GM20000 (cell line): ENCODE measurements at places on chromosomes 4 and X.
A peak's percentile ranks its signal among the peaks of the same experiment; 100 is the strongest.

DNA sequence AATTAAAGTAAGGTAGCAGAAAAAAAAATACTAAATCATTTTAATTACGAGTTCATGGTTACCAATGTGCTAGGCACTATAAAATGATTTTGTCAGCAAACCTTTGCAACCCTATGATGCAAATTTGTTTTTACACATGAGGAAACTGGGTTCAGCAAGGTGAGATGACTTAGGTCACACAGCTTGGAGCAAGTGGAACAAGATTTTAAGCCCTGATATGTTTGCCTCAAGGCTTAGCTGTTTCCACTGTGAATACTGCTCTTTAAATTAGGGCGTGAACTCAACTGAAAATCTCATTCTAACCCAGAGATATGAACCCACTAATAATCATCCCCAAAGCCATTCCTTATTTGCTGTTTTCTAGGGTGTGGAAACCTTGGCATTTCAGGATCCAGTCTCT is 86.3 kb downstream of the CEP44 start:
- no peak for DNase-seq

DNA sequence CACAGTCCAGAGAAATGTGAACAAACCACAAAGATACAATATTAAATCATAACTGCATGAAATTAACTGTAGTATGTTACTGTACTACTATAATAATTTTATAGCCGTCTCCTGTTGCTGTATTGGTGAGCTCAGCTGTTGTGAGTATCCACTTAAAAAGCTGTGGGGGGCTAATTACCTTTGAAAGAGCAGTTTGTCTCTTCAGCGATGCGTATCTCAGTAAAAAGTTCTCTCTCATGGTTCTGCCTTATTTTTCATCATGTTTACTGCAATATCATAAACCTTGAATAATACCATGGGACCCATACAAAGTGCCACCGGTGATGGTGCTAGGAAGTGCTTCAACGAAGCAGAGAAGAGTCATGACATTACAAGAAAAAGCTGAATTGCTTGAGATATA is 8.4 kb upstream of the MSMO1 start:
- DNase-seq, result no peak

GRCh38 chr4:138967313-138967712 is 48.3 kb upstream of the NOCT start:
- peak; percentile 47 for DNase-seq

DNA sequence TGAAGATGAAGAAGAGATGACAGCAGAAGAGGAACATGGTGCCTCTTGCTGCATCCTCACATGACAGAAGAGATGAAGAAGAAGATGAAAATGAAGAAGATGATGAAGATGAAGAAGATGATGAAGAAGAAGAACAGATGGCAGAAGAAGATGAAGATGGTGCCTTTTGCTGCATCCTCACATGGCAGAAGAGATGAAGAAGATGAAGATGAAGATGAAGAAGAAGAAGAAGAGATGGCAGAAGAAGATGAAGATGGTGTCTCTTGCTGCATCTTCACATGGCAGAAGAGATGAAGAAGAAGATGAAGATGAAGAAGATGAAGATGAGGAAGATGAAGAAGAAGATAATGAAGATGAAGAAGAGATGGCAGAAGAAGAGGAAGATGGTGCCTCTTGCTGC is 63.7 kb upstream of the HPF1 start:
- no peak for DNase-seq

DNA sequence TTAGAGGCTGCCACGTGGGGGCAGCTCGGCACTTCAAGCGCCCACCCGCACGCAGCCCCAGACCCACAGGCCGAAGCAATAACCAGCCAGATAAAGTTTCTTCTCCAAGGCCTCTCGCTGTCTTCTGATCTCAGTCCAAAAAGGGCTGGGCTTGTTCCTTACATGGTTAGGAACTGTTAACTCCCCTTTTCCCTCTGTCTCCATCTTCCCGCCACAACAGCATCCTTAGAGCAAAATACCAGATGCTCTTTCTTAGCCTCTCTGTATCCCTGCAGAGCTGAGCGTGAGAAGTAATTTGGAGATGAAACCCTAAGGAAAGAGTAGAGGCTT is 23.4 kb upstream of the KIAA1210 start:
- no peak for DNase-seq

- DNase-seq, result peak; percentile 43
Measured at GRCh38 chrX:152926279-152926678, 28.4 kb downstream of the ZNF185 start.

- DNase-seq, result no peak
Measured at GRCh38 chrX:15943391-15943790, 88.8 kb upstream of the AP1S2 start.

- no peak for DNase-seq
Measured at GRCh38 chr4:100339870-100340269, 149.6 kb upstream of the DDIT4L start.

DNA sequence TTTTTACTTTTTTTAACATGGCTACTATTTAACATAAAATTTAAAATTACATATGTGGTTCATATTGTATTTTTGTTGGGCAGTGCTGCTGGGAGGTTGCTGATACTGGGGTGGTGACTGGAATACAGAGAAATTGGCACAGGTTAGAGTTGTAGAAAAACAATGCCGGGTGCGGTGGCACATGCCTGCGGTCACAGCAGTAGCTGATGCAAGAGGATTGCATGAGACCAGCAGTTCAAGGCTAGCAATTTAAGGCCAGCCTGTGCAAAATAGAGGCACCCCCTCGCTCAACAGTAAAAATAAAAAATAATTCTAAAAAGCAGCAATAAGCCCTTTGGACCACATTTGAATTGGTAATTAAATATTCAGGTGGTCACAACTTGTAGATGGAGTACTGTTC is 11.8 kb upstream of the CPE start:
- no peak for DNase-seq

GRCh38 chr4:119125931-119126330 is 9.7 kb upstream of the MYOZ2 start:
- no peak for DNase-seq

DNA sequence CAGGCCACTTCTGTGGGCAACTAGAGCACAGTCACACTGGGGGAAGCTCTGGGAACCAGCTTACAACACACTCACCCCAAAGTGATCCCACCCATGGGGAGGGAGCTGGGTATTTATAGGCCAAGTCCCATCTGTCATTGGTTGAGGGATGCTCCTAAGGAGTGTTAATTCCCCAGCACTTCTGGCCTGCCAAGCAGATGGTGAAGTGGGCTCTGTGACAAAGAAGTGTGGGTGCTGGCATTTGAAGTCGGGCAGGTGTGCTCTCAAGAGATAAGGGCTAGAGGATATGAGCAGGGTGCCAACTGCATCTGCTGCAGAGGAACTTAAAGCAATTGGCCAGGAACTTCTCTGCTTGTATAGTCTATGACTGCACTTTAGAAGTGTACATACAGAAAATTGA is 30.9 kb downstream of the PTCHD1 start:
- no peak for DNase-seq

- no peak for DNase-seq
Measured at GRCh38 chr4:161121451-161121850, 1042.3 kb downstream of the FSTL5 start.

- no peak for DNase-seq
Measured at GRCh38 chr4:186695392-186695791, 28.3 kb downstream of the FAT1 start.

DNA sequence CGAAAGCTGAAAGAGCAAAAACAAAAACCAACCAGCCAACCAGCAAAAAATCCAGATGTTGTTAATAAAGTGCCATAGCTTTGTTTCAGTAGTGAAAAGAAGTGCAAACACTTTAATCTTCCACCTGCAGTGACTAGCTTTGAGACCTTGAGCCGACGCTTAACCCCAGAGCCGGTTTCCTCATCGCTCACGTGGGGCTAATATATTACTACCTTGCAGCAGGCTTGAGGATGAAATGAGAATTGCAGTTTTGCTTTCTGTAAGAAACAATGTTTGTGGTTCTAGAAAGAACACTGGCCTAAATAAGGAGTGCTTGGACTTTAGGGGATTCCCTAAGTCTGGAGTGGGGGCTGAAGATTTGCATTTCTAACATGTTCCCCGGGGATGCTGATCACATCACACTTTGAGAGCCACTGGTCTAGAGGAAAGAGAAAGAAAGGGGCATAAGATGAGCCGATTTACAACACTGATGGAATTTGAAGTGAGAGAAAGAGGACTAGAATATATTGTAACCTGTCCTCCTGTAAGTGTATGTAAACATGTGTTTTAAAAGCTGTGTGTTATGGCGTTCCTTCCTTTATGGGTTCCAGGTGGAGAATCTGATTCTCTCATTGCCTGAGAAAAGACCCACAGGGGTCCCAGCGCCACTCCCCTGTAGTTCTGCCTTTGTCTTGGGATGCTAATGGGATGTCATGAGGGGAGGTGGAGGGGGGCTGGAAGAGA is 1.4 kb downstream of the FGF2 start:
- DNase-seq, result peak; percentile 89

DNA sequence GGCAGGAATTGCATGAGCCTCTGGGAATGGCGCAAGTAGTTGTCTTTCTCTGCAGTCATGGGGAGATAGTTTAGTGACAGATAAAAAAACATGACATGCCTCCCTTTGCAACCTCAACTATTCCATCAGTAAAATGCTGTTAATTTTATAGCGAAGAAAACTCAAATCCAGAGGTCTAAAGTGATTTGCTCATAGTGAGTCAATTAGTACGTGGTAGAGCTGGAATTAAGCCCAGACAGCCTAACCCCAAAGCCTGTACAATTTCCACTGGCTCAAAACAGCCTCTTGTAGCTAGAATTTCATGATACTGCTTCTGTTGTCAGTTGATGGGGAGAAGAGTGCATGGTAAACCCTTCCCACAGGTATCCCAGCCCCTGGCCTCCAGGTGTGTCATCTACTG is 81.3 kb upstream of the TRPC5 start:
- DNase-seq, result no peak

GRCh38 chrX:122422547-122422946 is 761.5 kb upstream of the GRIA3 start:
- no peak for DNase-seq

- no peak for DNase-seq
Measured at GRCh38 chr4:73589261-73589847, 30.9 kb downstream of the RASSF6 start.

GRCh38 chr4:177185151-177185550 is 124.5 kb upstream of the NEIL3 start:
- DNase-seq, result no peak

- DNase-seq, result no peak
Measured at GRCh38 chrX:122047261-122047660, 999.9 kb downstream of the GLUD2 start.

DNA sequence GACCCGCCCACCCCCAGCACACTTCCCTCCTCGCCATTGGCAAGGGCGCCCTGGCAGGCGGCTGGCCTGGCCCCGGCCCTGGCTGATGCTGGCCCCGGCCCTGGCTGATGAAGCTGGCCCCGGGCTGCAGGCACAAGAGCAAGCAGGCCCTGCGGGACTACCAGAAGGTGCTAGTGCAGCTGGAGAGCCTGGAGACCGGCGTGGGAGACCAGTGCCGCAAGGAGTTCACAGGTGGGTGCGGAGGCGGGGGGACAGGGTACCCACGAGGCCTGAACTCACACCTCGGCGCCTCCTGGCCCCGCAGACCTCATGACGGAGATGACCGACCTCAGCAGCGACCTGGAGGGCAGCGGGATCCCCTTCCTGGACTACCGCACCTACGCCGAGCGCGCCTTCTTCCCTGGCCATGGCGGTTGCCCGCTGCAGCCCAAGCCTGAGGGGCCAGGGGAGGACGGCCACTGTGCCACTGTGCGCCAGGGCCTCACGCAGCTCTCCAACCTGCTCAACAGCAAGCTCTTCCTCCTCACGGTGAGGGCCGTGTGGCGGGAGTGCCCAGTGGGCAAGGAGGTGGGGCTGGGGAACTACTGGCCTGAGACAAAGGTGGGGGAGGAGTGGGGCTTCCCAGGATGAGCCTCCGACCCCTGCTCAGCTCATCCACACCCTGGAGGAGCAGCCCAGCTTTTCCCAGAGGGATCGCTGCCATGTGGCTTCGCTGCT is 6.1 kb upstream of the SRPK3 start:
- DNase-seq, result no peak

DNA sequence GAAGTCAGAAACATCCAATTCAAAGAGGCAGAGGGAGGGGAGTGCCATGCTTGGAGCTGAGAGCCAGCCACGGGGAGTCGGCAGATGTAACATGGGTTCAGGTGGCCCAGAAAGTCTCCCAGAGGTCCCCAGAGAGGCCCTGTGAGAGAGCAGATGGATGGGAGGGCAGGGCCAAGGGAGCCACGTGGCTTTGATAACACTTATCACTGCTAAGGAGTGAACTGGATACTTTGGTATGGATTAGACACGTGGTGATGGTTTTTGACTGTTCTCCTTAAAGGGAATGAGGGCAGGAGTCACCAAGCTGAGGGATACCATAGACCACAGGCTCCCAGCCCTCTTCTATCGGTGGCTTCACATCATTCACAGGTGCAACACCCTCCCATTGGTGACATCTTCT is 13.7 kb downstream of the CCKAR start:
- DNase-seq, result no peak

DNA sequence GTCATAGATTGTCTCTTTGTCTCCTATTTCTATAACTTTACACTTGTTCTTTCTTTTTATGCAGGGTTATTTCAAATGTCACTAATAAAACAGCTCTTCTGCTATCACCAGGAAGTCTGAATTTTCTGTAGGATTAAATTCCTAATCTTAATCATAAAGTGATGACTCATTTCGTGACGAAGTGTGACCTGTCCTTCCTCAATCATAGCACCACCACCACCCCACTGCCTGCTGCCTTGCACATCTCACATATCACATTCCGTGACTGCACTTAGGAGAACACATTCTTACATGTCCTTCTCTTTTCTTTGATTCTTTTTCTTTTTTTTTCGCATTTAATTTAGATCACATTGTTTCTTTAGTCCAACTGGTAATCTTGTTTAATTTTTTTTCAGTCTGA is 57.7 kb upstream of the UGT2B7 start:
- no peak for DNase-seq

GRCh38 chrX:7170898-7171297 is 22.9 kb upstream of the PUDP start:
- no peak for DNase-seq

DNA sequence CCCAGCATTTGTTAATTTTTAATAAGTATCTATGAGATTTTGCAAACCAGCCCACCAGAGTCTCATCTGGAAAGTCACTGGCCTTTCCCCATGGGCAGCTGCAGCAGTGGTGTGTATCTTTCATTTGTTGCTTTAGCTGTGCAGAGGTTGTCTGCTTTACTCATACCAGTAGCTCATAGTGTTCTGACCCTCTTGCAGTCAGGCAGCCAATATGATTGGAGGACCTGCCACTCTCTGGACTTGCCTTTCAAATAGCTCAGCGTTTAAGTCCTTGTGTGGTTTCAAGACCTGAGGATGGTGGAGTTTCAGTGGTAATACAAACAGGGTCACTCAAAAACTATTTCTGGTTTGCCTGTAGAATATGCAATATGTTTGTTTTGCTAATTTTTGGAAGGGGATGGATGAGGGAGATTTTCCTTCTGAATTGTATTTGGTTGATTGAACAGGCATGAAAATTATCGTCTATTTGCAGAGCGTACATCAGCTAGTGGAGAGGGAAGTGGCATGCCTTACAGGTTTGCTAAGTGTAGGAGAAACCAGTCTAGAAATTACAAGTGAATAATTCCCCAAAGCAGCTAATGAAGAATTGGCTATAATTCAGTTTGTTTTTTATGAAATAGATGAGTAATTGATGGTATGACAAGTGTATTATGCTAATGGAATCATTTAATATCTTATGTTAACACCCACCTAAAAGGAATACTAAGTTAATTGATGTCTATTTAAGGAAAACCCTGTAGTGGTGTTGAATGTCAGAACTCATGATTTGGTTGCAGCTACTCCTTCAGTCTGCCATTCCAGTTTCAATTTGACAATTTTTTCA is 8.9 kb downstream of the POLA1 start:
- DNase-seq, result peak; percentile 60

- DNase-seq, result no peak
Measured at GRCh38 chr4:10085386-10085785, 31.2 kb downstream of the WDR1 start.

GRCh38 chr4:7892212-7893019 is 47.2 kb downstream of the AFAP1 start:
- no peak for DNase-seq
